ENCODE measurements at places on chromosomes 3 and 15.

GRCh38 chr3:170151536-170151935 lies 30.0 kb downstream of the PHC3 start:
- no peak for DNase-seq

- DNase-seq, result no peak
These were observed 138.2 kb downstream of the PLD1 start for GRCh38 chr3:171672124-171672523.

- no peak for DNase-seq
These were observed 150.3 kb downstream of the PLCL2 start for GRCh38 chr3:17035033-17035432.

- DNase-seq, result no peak
These were observed 515.9 kb downstream of the NLGN1 start for GRCh38 chr3:173913397-173913796.

DNA sequence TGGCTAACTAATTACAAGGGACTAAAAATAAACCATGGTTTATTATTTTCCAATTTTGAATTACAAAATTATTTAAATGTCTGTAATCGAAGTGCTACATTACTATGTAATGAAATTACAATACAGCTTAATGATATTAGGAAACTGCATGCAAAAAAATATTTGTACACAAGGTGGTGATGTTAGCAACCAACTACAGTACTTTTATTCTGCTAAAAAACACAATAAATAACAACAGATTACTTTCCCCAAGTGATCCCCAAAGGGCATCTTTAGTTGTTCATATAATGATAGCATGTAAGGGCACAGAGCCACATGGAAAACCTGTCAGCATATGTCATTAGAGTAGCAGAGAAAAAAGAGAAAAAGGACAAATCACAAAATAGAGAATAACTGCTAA lies 147.5 kb upstream of the SOX2 start:
- DNase-seq, result no peak

- no peak for DNase-seq
These were observed 82.7 kb downstream of the ABHD5 start for GRCh38 chr3:43773273-43774094.

DNA sequence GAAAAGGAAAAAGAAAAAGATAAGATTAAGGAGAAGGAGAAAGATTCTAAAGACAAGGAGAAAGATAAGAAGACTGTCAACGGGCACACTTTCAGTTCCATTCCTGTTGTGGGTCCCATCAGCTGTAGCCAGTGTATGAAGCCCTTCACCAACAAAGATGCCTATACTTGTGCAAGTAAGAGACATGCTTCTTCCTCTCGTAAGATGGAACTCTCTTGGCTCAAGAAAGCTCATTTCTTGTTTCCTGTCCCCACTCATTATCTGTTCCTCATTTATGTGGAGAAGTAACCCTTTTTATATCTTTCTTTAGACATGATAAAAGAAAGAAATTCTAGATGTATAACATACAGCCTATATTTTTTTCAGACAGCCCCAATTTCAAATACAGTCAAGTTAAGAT lies 101.4 kb downstream of the KLHL25 start:
- no peak for DNase-seq

DNA sequence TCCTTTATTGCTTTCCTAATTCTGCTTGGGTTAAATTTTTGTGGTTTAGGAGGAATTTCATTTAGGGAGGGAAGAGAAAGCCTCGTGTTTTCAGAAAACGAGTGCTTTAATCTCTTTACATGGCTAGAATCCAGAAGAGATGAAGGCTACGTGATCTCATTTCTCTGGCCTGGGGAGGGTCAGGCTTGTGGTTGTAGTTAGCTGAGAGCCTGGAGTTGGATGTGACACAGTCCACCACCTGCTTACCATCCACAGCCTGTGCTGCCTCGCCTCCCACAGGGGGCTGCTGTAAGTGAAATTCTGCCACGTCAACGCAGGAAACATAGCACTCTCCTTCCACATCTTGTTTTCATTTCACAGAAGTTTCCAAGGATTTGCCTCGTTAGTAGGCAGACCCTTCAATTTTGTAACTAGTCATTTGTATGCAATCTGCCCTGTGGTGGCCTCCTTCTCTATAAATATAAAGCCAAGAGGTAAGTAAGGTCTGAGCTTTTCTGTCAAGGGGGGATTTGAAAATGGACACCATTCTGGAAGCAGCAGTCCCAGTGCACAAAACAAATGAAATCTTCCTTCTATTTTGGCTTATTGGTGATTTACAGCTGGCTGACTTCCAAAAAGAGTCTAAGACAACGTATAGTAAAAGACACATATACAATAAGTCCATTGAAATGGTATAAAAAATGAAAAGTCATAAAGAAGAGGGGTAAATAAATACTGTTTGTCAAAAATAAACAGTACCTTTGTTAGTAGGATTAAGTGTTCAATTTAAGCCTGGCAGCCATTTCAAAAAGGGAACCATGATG lies 3.4 kb downstream of the GXYLT2 start:
- DNase-seq, result no peak

DNA sequence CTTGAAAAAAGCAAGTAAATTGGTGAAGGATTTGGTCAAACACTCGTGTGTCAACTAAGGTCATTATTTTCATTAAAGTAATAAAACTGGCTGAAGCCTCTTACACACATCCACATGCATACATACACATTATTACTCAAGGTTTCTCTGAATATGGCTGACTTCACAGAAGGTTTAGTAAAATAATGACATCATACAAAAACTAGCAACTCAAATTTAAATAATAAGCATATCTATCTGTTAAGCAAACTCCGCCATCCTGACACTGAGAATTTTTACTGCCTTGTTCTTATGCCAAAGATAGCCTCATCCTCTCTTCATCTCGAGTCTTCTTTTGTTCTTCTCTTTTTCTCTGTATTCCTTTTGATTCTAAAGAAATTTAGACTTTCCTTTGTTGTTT lies 739.1 kb downstream of the GBE1 start:
- DNase-seq, result no peak

DNA sequence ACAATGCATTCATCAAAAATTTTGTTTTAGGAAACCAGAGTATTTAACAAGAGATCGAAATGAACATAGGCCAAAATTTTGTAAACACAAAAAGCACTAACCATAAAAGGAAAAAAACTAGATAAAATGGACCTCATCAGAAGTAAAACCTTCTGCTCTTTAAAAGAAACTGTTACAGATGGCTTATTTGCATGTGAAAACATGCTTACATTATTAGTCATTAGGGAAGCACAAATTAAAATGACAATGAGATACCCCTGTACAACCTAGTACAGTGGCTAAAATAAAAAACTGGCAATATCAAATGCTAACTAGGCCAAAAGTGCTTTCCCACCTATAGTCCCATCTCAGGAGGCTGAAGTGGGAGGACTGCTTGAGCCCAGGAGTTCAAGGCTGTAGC lies 19.3 kb downstream of the UBR1 start:
- no peak for DNase-seq

- no peak for DNase-seq
These were observed 159.2 kb downstream of the MEX3B start for GRCh38 chr15:81886591-81886990.

GRCh38 chr3:100900671-100901335 lies 92.4 kb downstream of the ABI3BP start:
- no peak for DNase-seq

DNA sequence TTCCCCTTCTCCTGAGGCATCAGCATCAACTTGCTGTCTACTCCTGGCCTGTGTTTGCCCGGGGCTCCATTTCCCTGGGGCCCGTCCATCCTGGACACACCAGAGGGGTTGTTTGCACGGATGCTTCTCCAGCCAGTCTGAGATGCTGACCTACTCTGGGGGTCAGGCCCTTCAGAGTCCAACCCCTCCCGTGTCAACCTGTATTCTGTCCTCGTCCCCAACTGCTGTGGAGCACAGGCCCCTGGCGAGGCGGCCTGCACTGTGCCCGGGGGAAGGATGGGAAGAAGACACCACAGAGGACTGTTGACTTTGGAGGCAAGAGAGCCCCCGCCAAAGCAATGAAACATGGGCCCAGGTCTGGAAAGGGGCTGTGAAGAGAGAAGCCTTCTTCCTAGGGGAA lies 25.8 kb downstream of the ALS2CL start:
- no peak for DNase-seq

- no peak for DNase-seq
These were observed 89.3 kb upstream of the ROBO2 start for GRCh38 chr3:76950590-76950989.

GRCh38 chr15:73685981-73686380 lies 1.8 kb downstream of the CD276 start:
- DNase-seq, result no peak

DNA sequence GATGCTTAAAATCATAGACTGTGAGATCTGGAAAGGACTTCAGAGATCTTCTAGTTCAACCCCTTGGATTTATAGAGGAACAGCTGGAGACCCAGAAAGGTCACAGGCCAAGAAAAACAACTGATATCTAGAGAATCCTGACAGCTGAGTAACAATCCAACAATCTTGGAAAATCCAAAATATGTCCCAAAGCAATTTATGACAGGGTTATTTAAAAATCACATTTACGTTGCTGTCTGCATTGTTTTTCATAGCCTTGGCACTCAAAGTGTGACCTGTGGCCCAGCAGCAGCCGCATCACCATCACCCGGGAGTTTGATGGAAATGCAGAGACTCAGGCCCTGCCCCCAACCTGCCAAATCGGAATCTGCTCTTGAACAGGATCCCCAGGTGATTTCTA lies 78.8 kb downstream of the FBN1 start:
- no peak for DNase-seq

GRCh38 chr3:153974614-153975013 lies 146.6 kb upstream of the ARHGEF26 start:
- DNase-seq, result no peak

DNA sequence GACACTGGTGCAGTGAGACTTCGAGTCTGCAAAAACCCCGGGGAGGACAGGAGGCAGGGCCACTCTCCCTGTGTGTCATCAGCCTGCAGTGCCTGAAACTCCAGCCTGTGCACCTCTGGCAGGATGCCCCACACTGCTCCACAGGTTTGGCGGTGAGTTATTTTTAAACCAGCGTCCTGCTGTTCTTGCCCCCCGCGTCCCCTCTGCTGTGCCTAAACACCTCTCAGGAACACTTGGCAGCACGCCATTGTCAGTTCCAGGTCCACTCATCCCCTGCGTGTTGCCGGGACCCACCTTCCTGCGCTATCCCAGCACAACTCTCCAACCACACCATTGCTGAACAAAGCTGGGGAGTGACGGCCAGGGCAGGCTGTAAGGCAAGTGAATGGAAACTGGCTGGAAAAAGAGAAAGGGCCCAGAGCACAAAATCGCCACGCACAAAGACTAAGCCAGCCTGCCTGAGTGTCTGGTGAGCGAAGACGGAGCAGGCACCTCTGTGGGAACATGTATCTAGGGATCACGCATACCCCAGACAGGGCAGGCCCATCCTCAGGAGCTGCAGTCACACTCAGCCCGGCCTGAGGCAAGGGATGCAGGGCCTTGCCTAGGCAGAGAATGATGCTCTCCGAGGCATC lies 3.1 kb upstream of the PLA2G4F start:
- peak; percentile 14 for DNase-seq

- no peak for DNase-seq
These were observed 215.1 kb upstream of the UBE2E1 start for GRCh38 chr3:23590424-23591273.

GRCh38 chr3:110243081-110243480 lies 828.5 kb upstream of the NECTIN3 start:
- no peak for DNase-seq

- DNase-seq, result no peak
These were observed 272.4 kb upstream of the COL8A1 start for GRCh38 chr3:99365979-99366378.

- no peak for DNase-seq
These were observed 129.2 kb downstream of the CCNL1 start for GRCh38 chr3:157030712-157031111.

GRCh38 chr3:116741467-116741866 lies 31.9 kb downstream of the TUSC7 start:
- DNase-seq, result no peak

Measured in NCI-H1694 (cell line).